Skeletal muscle cell (primary cell): ENCODE measurements at places on chromosomes 7 and 10.

DNA sequence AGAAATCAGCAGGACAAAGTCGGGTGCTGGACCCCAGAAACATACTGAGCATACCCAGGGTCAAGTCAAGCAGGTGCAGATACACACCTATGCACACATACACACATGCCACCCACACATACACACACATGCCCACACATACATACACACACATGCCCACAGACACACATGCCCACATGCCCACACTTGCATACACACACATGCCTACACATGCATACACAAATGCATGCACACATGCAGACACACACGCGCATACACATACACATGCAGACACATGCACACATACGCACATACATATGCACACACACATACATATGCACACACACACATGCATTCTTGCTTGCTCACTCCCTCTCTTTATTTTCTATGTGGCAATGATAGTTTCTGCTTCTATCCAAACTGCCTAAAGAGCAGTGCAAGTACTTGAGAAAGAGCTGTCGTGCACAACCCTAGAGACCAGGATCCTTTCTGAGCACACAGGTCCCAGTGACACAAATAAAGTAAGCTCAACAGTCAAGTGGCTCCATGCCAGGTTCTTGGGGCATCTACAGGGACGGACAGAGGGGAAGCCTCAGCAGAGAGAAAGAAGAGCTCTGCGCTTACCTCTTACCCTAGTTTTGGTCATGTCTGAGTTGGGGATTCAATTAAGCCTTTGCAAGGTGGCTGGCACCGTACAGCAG is 83.7 kb downstream of the EBF3 start:
- DNase-seq: no peak

- no peak for DNase-seq
Measured at GRCh38 chr7:2614631-2615330, 17.0 kb upstream of the TTYH3 start.

GRCh38 chr7:137846549-137846826 is 286 bp downstream of the DGKI start:
- DNase-seq: no peak

GRCh38 chr7:126698446-126698845 is 554.3 kb downstream of the GRM8 start:
- no peak for DNase-seq

- DNase-seq: peak; percentile 3
Measured at GRCh38 chr10:22740180-22740579, 25.8 kb upstream of the PIP4K2A start.

- DNase-seq: no peak
Measured at GRCh38 chr7:68235937-68236336, 1239.3 kb downstream of the TYW1 start.

DNA sequence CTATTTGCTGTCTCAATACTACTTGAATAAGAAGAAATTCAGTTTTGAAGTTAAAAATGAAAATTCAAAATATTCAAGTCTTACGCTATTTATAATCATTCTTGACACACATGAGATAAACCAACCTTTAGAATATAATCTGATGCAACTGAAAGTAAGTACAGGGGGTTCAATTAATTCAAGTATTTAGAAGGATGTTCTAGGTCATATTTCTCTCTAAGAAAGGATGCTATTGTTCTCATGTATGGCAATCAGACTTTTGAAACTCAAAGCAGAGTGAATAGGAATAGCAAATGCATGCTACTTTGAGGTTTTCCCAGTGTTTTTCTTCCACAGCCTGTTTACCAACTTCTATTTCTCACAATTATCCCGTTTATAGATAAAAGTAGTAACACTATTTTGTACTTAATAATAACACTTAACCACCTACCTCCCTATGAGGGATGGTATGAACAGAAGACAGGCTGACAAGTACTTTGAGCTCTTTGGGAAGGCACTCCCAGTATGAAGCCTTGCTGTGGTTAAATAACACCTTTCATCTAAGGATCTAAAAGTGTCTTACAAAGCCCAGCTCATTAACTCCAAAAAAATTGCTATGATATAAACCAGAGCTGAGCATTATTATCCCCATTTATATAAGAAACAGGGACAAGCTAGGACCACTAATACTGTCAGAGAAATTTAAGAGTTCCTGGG is 18.0 kb upstream of the SPOCK2 start:
- DNase-seq: no peak

GRCh38 chr7:18536486-18536885 is 40.9 kb downstream of the HDAC9 start:
- DNase-seq: no peak

GRCh38 chr7:6480323-6480660 is 32.5 kb upstream of the DAGLB start:
- DNase-seq: no peak

- DNase-seq: no peak
Measured at GRCh38 chr10:132827861-132828539, 42.1 kb upstream of the NKX6-2 start.

DNA sequence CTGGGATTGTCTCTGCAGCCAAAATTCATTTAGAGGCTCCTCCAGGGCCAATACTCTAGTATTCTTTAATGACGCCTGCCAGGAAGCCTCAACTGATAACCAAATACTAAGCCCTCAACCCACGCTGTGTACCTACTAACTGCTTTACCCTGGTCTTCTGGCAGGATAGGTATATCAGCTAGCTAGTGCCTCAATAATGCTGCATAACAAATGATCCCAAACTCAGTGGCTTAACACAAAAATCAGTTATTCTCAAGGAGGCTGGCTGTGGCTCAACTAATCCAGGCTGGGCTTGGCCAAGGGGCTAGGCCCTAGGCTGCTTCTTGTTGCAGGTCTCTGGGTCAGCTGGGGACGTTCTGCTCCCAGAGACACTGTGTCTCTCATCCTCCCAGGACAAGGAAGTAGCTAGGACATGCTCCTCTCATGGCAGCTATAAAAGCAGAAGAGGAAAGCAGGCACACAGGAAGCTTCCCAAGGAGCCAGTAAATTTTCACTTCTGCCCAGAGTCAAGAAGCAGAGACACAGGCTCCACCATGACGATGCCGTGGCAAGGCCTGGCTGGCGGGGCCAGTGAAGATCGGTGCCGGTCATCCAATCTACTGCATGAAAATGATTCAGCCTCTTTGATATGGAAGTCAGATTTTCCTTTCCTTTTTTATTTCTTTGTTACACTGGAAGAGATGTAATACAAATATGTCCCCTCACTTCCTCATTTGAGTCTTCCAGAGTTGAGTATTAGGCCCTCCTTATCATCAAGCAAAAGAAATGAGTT is 28.6 kb upstream of the COL13A1 start:
- no peak for DNase-seq

- no peak for DNase-seq
Measured at GRCh38 chr10:12358863-12359564, 9.7 kb downstream of the CAMK1D start.

GRCh38 chr10:89120931-89121763 is 86.0 kb downstream of the CH25H start:
- no peak for DNase-seq

GRCh38 chr10:125538947-125539731 is 143.8 kb downstream of the TEX36 start:
- no peak for DNase-seq
